ENCODE measurements at places on chromosomes 4 and X. TPM values are rescaled to one million over a fixed set of nuclear protein-coding genes. Genes with fewer than 3 reads are reported as not detected.

DNA sequence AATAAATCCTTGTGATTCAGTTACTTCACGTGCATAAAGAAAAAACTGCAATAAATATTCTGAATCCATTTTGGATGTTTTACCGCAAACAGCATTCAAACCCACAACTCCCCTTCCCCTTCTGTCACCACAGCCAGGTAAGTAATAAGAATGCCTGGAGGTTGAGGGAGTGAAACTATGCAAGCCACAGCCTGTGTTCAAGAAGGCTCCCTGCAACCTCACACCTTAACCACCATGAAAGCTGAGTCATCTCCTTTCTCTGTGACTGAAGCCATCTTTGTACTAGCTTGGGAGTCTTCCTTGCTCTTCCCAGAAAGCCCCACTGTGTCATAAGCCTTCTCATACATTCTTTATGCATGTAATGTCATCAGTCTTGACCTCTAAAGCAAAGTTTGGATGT is 297.0 kb upstream of the PUDP start:
- H3K4me3 ChIP-seq, result no peak overlapping the region
- H3K27me3 ChIP-seq, result no peaks in the 10 kb centered on the region
- H3K4me1 ChIP-seq, result no peaks in the 10 kb centered on the region
- H3K27ac ChIP-seq, result no peak overlapping the region

- H3K4me1 ChIP-seq, result peaks cover 14% of the 10 kb centered on the region
- no peak overlapping the region for H3K27ac ChIP-seq
- no peaks in the 10 kb centered on the region for H3K27me3 ChIP-seq
- H3K4me3 ChIP-seq, result no peak overlapping the region
- DNase-seq, result no peak
These were observed 9.5 kb downstream of the RGS12 start for GRCh38 chr4:3302173-3302785.

DNA sequence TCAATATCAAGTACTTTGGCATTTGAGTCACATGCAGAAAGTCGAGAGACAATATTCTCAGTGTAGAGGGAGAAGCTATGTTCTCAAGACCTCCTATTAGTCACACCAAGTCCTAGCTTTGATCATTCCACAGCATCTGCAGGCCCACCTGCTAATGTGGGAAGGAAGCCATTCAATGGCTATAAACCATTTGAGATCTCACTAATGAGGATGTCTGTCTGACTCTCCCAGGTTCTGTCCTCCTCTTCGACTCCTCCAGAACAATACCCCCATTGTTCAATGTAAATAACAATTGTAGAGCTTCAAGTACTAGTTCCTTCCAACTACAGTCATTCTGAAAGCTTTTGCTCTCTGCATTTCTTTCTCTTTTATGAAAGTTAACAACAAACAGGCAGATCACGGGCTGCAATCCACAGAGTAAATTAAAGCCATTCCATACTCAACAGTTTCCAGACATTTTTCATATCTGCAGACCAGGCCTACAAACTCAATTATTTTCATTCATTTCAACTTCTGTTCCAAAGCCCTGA is 140.2 kb upstream of the EDNRA start:
- DNase-seq, result peak; percentile 48
- H3K4me3 ChIP-seq, result no peak overlapping the region
- 0 out of 2 replicates have a peak, but pooled peaks cover 7% of the 10 kb centered on the region for H3K4me1 ChIP-seq
- H3K27me3 ChIP-seq, result no peaks in the 10 kb centered on the region

The CXCL3 gene
- total RNA-seq, result not detected

All from GM23248 (cell line).